Fibroblast of skin of right biceps (primary cell): ENCODE measurements at places on chromosomes 3 and 15.
A peak's percentile ranks its signal among the peaks of the same experiment; 100 is the strongest.

DNA sequence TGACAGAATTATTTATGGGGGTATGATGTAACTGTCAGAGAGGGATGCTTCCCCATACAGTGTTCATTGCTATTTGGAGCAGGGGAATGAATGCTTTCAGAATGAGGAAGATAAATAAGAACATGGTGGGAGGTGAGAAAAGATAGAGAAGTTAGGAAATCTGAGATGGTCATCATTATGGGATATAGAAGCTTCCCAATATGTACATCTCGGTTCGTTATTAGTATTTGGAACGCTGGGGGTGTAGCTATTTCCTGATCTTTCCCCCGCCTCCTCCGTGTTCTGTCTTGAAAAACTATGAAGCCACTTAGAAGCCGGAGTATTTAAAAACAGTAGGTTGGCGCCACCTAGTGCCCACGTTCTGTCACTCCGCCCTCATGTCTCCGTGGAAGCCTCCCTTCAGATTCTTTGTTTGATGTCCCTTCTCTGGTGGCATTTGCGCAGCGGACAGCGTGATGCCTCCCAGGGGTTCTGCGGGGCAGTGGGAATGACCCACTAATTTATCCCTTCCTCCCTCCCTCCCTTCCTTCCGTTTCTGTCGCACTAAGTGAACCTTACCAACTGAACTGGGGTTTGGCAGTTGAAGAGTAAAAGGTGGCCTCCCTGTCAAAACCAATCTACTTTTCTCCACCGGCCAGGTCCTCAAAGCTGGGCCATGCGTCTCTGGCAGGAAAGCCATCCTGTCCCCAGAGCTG is 184.5 kb downstream of the FEZF2 start:
- DNase-seq: peak; percentile 74

DNA sequence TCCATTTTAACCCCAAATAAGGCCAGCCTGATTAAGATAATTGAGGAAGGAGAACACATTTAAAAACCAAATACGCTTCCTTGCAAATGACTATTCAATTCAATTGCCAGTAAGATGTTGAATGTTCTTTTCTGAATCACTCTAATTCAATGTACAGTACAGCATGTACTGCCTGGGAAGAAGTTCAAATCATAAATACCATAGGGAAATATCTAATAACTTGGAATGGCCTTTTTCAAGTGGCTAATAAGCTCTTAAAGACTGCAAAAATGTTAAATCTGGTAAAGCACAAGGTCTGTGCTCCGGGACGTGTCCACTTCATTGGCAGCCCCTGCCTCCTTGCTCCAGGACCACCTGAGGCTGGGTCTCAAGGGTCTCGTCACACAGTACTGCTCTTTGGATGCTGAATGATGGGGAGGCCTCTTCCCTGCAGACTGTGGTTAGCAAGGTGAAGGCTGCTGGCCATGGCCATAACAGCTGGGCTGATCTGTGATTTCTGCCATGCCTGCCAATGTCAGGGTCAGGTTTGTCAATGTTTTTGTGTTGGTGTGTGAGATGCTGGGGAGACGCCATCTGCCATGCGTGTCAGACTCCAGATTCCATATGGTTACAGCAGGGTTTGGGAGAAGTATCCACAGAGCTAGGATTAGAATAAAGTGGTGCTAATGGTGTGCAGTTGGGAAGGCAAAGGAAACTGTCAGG is 300.5 kb downstream of the ADAMTS17 start:
- DNase-seq: no peak

GRCh38 chr3:161672478-161672877 is 175.9 kb downstream of the OTOL1 start:
- no peak for DNase-seq

- DNase-seq: peak; percentile 39
Measured at GRCh38 chr3:129586746-129587430, 19.6 kb downstream of the PLXND1 start.

DNA sequence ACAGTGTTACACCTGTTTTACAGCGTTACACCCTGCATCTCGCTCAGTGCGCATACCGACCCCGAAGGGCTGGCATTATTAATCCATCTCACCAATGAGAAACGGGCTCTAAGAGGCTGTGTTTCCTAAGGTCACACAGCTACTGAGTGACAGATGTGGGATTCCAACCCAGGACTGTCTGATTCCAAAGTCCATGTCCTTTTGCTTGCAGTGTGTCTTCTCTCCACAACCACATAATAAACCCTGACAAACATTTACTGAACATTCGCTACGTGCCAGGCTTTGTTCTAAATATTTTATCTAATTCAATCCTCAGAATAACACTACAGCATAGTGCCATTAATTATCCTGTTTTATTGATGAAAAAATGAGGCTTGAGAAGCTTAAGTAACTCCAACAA is 79.1 kb downstream of the RAB11A start:
- no peak for DNase-seq

DNA sequence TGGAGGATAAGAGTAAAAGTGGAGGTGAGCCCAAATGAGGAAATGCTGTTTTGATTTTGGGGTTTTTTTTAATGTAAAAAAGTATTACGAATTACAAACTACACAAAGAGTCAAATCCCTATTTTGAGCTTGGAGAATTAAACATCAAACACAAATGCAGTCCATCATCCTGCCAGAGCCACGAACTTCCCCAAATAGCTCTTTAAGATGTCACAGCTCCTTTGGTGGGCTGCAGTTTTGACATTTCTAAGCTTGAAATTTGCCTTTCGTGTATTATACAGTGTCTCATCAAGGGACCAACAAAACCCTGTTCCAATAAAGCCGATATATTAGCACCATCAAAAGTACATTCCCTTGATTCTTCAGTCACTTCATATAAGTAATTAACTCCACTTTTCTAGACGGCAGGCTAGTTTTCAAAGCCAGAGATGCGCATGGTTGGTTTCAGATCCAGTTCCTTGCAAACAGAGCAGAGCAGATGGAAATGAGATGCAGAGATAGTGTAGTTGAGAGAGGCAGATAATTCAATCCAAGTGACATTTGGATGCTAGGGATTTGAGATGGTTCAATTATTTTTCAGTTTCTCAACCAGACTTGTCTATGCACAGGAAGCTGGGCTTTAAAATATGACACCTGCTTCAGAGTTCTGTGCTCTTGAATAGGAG is 580.9 kb downstream of the EDEM1 start:
- no peak for DNase-seq

DNA sequence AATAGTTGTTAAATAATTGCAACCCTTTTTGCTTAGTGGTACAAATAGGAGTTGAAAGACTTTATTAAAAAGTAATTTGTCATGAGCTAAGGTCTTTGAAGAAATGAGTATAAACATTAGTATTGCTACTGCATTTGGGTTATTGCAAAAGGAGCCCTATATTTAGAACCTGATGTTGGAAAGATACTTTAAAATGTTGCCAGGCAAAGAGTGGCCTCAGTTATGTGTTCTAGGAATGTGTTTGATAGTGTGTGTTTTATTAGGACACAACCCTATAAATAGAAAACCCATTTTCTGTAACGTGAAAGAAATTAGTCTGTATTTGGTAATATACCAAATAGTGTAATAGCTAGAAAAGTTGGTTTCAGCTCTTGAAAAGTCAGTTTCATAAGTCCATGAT is 10.7 kb downstream of the VPS8 start:
- no peak for DNase-seq

GRCh38 chr3:171122861-171123260 is 96.3 kb upstream of the SLC2A2 start:
- DNase-seq: no peak

DNA sequence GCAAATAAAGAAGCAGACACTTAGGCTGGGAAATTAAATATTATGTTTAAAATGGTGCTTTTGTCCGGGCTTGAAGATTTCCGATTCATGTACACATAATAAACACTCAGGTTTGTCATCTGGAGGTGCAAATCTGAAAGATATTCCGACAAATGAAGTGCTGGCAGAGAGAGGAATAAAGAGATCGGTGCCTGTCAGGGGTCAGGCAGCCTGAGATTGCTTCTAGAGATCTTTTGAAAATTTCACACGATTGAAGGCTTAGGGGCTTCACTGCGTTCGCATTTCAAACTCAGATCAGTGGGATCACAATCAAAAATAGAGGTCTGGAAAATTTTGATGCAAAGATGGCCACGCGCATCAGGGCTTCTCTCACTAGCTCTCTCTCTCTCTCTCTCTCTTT is 33.2 kb downstream of the NR2F2 start:
- DNase-seq: no peak

DNA sequence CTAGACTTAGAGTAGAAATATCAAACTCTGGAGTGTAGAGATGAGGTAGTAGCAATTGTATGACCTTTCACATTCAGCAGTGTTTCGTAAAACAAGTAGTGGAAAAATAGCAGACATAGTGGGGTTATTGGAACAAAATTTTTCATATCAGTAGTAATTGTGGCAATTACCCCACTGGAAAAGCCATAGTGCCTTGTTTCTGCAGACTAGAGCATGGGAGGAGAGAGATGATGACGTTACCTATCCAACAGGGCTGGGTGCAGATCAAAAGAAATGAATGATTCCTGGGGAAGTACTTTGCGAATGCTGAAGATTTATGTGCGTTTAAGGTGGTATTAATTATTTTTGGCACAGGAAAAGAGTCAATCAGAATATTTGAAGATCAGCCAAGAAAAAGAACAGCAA is 147.0 kb upstream of the LRRFIP2 start:
- DNase-seq: no peak

DNA sequence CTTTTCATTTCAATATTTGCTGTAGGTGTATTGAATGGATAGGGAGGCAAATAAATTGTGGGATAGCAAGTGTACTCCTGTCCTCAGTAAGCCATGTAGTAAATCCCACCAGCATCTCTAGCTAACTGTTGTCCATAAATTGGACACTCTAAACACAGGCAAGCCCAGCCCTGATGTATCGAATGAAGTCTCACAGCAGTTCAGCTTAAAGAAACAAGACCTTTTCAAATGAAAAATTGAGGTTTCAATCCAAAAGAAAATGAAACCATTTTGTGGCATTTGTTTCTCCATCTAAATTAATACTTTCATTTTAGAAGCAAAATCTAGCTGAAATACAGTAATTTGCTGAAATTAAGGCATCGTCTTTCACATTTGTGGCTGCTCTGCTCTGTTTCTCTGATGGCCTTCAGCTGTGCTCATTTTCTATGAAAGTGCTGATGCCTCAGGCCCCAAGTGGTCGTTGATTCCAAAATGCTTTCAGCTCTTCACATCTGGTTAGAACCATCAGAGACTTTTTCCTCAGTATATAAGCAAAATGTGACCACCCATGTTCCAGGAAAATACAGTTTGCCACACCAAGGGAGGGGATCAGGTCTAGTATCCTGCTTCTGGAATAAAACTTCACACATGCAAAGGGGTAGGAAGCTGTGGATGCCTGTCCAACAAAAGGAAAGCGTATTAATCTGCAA is 245.0 kb downstream of the ZMAT3 start:
- DNase-seq: no peak

- no peak for DNase-seq
Measured at GRCh38 chr3:10189557-10190354, 25.0 kb downstream of the IRAK2 start.

- DNase-seq: peak; percentile 78
Measured at GRCh38 chr3:143239031-143239430, 119.5 kb downstream of the CHST2 start.

DNA sequence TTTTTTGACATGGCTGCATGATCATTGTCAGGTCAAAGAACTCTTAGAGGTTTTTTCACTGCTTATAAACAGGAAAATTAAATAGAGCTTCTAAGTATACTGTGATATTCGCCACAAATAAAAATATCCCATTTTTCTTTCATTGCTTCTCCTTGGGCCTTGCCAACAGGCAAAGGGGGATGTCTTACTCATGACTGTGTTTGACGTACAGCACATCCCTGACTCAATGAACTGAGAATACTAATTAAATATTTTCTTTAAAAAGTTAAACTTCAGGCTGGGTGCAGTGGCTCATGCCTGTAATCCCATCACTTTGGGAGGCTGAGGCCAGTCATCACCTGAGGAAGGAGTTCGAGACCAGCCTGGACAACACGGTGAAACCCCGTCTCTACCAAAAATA is 41.4 kb upstream of the CCDC80 start:
- peak; percentile 76 for DNase-seq

GRCh38 chr3:184155644-184156521 is 706 bp downstream of the DVL3 start:
- DNase-seq: no peak

GRCh38 chr3:64311424-64312061 is 86.3 kb upstream of the PRICKLE2 start:
- DNase-seq: peak; percentile 47

DNA sequence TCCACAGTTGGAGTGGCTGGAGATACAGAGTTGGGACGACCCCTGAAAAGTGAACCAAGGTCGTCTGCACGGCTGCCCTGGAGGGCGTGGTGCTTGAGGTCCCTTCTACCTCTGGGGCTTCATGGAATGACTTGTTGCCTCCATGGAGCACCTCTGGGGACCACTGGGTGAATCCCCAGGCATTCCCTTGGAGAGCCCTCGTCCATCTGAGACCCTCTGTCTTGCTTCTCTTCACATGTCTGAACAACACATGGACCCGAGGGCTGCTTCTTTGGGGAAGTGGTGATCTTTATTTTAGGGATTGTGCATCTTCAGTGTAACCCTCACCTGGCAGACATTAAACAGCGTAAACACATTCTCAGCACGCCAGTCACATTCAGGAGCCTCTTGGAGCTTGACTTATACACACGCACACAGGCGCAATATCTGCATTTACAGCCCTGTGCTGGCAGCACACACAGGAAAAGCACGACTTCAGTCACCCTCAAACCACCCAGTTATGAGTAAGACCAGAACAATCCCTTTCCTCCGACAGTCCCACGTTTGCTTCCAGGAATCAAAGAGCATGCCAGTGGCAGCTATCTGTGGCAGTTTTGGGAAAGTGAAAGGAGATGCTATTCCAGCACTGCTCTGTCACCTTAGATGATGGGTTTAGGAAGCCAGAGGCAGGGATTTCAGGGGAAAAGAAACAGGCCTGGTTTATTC is 12.6 kb downstream of the FAM107A start:
- DNase-seq: peak; percentile 93

DNA sequence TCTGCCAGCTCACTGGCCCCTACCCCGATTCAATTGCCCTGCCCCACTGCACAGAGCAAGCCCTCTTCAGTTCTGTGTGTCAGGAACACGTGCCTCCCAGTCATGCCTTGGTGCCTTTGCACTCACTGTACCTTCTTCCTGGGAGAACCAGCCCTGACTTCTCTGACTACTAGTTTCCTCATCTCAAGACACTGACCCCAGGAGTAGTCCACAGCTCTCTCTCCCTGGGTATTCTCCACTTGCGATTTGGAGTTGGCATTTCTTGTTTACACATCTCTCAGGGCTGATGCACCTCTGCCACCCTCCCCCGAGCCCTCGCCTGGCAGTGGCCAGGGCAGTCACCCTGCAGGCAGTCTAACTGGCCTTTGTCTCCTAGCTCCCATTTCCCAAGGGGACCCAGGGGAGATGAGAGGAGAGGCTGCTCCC is 5.7 kb downstream of the CISH start:
- DNase-seq: no peak

DNA sequence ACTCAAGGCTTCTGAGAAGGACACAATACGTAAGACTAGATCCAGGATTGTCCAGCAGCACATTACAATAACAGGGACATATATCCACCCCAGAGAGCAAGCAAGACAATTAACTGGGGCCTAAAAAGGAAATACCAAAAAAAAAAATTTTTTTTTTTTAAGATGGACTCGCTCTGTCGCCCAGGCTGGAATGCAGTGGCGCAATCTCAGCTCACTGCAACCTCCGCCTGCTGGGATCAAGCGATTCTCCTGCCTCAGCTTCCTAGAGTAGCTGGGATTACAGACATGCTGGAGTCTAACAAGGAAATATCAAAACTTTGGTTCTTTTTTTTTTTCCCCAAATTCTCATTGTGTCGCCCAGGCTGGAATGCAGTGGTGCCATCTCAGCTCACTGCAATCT is 28.8 kb upstream of the IMPDH2 start:
- no peak for DNase-seq
